ENCODE measurements at places on chromosomes 4 and X.

- no peak for DNase-seq
Observed at GRCh38 chr4:178894126-178894525, 1451.9 kb upstream of the AGA start.

DNA sequence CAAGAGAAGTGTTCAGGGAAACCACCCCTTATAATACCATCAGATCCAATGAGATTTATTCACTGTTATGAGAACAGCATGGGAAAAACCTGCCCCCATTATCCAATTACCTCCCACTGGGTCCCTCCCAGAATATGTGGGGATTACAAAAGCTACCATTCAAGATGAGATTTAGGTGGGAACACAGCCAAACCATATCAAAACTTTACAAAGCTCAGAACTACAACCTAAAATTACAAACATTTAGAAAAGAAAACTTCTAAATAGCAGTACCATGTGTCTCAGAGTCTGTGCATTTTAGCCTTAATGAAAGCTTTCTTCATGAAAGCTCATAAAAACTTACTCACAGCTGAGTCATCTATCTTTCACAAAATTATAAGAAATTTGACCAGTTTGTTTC lies 1442.8 kb upstream of the PCDH7 start:
- no peak for DNase-seq

DNA sequence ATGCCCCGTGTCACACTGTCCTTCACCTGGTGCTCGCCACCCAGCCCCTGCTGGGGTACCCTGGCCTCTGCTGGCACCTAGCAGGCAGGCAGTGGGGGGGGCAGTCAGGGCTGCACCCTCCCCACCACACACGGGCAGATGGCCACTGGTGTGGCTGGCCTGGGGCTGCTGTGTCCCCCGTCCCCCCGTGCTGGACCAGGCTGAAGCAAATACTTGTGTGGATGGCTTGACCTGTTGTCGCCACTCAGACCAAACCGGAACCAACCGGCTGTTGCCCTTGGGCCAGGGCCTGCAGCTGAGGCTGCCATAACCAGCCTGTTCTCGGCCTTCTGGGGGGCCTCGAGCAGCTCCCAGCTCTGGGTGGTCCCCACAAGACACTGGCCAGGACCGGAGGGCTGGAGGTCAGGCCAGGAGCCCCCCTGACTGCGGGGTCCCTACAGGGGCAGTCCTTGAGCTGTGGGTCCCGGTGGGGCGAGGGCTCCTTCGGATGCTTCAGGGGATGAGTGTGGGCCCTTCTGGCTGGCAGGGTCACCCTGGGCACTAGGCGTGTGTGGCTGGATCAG lies 4.3 kb downstream of the FGFR3 start:
- no peak for DNase-seq

DNA sequence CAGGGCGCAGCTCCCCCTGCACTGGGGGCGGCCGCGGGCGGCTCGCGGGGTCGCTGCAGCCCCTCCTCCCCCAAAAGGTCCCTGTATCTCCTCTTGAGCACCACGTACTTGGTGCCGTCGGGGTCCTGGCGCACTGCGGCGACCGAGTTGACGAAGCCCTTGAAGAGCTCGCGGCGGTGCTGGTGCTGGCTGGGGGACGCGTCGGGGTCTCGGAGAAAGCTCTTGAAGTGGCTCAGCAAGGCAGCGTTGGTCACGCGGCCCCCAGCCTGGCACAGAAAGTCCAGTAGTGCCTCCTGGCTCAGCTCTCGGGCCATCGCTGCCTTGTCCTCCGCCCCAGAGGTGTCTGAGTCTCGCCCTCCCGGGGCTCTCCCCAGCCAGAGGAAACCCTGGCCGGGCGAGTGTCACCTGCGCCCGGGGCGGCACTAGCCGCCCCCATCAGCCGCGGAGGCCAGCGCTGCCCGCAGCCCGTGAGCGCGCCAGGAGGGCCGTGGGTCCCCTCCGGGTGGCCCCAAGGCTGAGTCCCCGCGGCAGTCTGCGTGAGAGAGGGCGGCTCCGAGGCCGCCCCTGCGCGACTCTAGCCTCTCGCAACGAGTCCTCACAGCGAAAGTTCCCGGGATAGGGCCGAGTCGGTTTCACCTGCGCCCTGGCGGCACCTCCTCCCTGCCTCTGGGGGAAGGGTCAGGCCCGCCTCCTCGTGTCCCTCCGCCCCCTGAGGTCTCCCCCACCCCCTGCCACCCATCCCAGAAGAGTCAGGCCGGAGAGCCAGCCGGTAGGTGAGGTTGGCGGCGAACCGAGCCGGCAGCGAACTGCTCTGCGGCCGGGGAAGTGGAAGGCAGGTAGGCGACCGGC lies at the start of gene SOWAHB:
Gene SOWAHB (minus strand): TSS at position 609 of the 849 bp plus-strand sequence. CDS start 295 bp downstream, at position 314.
- DNase-seq: peak; percentile 51

DNA sequence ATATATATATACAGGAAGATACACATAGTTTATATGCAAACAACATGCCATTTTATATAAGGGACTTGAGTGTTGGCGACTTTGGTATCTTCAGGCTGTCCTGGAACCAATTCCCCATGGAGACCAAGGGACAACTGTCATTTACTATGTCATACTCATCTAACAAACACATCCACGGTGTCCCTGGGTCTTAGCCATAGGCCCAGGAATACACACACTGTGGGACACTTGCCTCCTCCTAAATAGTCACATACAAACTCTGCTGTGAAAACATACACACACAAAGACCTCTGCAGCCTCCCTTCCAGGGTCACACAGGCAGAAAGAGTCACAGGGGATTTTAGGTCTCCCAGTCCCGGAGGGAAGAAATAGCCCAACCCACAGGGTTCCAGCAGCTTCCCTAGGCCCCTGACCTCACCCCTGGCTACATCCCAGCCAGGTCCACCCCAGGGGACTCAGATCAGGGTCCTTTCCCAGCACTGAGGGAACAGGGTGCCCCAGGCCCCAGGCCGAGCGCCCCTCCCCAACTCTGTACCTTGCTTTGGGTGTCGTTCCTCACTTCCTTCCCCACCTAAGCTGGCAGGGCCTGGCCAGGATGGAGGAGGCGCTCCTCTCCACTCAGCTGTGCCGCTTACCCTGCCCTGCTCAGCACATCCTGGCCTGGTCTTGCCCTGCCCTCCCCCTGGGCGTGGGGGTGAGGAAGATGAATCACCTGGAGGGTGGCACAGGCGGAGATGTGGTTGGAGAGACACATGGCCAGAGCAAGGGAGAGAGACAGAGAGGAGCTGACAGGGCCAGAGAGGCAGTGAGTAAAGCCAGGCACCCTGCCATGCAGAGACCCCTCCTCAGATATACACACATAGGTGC lies 21.8 kb downstream of the FGD1 start:
- no peak for DNase-seq

GRCh38 chr4:6245246-6246169 lies 24.1 kb upstream of the WFS1 start:
- no peak for DNase-seq

GRCh38 chr4:167196344-167197012 lies 37.8 kb downstream of the SPOCK3 start:
- no peak for DNase-seq

DNA sequence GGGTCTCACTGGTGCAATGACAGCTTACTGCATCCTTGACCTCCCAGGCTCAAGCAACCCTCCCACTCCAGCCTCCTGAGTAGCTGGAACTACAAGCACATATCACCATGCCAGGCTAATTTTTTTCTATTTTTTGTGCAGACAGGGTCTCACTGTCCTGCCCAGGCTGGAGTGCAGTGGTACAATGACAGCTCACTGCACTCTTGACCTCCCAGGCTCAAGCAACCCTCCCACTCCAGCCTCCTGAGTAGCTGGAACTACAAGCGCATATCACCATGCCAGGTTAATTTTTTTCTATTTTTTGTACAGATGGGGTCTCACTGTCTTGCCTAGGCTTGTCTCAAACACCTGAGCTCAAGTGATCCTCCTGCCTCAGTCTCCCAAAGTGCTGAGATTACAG lies 74.0 kb downstream of the GASK1B start:
- DNase-seq: no peak

DNA sequence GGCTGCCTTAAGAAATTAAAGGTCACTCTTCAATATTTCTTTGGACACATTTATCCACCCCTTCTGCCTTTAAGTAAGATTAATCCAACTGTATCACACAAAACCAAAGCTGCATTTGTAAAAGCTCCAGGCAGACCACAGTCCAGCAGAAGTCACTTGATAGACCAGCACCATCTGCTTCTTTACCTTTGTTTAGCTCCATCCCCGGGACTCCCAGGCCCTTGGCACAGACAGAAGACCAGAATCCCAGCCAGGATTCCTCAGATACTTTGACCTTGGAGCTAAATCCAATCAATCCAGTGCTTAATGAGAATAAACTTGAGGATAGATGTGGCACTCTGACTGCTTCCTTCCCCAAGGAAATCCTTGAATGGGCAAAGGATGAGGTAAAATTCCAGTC lies 333.1 kb upstream of the RASGEF1B start:
- DNase-seq: no peak

- DNase-seq: no peak
Observed at GRCh38 chrX:117508021-117508420, 608.6 kb downstream of the KLHL13 start.
